ENCODE measurements at places on chromosomes 1 and 21.
A peak's percentile ranks its signal among the peaks of the same experiment; 100 is the strongest.

DNA sequence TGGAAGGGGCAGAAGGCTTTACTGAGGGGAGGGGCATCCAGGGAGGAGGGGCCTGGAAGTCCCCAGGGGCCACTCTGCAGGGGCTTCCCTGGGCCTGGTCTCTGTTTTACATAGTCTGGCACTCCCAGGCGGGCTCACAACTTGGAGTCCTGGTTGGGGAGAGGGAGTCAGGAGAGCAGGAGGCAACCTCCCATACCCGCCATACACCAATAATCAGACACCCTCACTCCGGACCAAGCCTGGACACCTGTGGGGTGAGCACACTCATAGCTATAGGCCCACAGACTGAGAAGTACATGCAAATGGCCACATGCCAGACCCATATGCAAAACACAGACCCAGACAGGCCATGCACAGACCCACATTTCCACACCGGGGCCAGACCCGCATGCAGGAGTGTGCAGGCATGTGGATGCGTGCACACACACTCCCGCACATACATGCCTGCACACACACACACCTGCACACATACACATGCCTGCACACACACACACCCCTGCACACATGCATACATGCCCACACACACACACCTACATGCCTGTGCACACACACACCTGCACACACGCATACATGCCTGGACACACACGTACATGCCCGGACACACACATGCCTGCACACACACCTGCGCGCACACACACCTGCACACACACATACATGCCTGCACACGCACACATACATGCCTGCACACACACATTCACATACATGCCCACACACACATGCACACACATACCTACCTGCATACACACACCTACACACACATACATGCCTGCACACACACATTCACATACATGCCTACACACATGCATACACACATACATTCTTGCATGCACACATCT lies 89.5 kb upstream of the RUNX3 start:
- no peak for DNase-seq

- peak; percentile 79 for DNase-seq
Observed at GRCh38 chr1:220368352-220369265, 96.4 kb upstream of the RAB3GAP2 start.

- no peak for DNase-seq
Observed at GRCh38 chr1:109689844-109690405, 2.3 kb downstream of the GSTM1 start.

GRCh38 chr1:83676106-83676505 lies 322.8 kb downstream of the TTLL7 start:
- no peak for DNase-seq

GRCh38 chr21:35448876-35449599 lies 399.9 kb upstream of the RUNX1 start:
- no peak for DNase-seq

GRCh38 chr1:233959102-233959501 lies 54.6 kb downstream of the SLC35F3 start:
- no peak for DNase-seq

DNA sequence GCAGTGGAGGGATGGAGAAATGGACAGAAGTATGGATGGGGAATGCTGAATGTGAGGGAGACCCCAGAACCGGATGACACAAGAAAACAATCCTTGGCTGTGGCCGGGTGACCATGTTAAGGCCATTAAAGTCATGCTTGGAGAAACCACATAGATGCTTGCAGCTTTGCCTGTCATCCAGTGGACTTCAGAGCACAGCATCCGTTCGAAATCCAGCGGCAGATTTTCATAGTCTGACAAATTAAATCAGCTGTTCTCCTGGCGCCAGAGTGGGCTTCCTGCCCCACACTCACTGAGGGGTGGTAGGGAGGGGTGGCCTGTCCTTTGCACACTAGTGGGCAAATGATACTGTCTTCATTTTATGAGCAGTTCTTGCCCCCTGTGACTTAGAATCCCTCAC lies 35.1 kb downstream of the ABCG1 start:
- no peak for DNase-seq

DNA sequence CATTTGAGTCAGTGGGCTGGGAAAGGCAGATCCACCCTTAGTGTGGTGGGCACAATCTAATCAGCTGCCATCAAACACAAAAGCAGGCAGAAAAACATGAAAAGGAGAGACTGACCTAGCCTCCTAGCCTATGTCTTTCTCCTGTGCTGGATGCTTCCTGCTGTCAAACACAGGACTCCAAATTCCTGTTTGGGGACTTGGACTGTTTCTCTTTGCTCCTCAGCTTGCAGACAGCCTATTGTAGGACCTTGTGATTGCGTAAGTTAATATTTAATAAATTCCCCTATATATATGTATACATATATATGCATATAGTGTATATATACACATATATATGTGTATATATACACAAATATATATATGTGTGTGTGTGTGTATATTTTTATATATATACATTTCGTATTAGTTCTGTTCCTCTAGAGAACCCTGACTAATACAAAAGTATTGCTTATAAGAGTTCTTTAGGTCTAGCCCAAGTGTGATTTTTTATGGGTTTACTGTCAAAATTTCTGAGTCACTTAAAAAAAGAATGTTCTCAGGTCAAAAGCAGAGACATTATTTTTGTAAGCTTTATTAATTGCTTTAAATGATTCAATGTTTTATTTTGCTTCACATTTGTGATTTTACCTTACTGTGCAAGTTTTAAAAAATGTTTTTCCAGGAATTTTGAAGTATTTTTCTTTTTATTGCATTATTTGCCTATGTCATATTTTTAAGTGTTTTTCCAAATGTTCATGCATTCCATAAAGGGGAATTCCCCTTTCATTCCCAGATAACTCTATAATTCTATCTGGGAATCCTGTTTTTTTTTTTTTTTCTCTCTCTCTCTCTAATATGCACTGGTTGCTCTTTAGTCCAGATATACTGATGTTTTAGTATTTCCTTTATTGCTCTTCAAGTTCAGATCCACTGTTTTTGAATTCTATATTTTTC lies 92.1 kb upstream of the ADAMTS5 start:
- DNase-seq: no peak

DNA sequence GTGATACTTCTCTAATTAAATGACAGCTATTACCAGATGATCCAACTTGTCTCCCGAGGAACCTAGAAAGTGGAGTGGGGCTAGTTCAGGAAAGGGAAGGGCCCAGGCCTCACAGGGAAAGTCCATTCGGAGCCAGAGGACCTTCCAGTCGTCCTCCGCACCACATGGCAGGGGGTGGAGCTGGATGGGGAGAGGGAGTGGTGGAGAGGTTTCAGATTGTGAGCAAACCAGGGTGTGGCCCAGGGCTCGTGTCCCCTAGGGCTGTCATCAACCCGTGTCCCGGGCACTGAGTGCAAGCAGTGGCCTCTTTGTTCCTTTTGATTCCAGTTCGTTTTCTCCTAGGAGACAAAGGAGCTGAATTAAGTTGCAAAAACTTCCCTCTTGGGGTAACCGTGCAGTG lies 114.9 kb downstream of the HUNK start:
- DNase-seq: no peak

DNA sequence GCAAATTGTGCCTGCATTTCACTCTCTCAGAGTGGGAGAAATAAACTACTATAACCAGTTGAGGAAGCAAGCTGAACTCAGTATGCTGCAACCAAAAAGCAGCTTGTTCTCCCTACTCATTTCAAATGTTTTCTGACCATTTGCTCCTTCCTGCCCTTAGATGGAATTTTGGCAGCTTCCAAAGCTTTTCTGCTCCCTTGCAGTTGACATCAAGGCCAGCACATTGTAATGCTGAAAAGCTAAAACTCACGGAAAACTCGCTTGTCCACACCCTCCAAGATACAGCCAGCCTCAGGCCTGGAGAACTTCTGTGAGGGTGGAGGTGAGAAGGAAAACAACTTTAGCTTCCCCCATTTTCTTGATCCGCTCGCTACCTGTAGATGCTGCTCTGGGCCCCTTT lies 5.0 kb upstream of the CHML start:
- DNase-seq: no peak

DNA sequence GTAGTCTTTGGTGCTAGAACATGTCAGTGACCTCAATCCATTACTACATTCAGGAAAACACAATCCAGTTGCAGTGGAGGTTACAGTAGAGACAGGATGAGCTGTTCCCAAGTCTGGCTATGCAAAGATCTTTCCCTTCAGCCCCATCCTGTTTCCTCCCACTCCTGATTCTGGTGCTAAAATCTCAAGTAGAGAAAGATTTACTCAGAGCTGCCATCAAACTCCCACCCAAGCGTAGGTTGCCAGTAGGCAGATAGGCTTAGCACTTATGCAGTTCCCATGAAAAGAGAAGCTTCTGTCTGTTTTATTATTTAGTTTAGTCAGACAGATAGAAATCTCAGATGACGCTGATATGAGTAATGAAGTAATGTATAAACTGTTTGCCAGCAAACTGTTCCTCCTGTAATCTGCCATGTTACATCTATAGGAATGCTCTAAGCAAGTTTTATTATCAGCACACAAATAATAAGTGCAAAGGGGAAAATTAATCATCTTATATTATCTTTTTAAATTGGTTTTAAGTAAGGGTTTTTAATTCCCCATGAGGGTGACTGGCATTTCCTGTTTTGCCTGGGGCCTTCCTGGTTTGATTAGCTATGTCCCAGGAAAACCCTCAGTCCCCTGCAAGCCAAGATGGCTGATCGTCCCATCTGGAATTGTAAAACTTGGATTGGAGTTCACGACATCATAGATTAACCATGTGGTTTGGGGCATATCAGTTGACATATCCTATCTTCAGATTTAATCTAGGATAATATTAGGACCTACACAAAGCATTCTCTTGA lies 188.3 kb upstream of the PALMD start:
- DNase-seq: no peak

- peak; percentile 31 for DNase-seq
Observed at GRCh38 chr1:29379443-29380073, 143.2 kb downstream of the PTPRU start.

DNA sequence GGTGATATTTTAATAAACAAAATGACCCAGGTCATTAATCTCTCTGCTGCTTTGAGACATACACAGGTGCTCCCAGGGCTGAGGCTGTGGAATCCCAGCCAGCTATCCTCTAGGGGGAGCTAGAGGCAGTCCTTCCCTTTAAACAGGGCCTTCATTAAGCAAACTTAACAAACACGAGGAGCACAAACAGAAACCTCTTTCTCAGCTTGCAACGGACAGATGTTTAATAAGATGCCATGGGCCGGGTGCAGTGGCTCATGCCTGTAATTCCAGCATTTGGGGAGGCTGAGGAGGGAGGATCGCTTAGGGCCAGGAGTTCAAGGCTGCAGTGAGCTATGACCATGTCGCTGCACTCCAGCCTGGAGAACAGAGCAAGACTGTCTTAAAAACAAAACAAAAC lies 106.7 kb downstream of the HIVEP3 start:
- no peak for DNase-seq

GRCh38 chr1:224308064-224308463 lies 21.9 kb downstream of the NVL start:
- no peak for DNase-seq

DNA sequence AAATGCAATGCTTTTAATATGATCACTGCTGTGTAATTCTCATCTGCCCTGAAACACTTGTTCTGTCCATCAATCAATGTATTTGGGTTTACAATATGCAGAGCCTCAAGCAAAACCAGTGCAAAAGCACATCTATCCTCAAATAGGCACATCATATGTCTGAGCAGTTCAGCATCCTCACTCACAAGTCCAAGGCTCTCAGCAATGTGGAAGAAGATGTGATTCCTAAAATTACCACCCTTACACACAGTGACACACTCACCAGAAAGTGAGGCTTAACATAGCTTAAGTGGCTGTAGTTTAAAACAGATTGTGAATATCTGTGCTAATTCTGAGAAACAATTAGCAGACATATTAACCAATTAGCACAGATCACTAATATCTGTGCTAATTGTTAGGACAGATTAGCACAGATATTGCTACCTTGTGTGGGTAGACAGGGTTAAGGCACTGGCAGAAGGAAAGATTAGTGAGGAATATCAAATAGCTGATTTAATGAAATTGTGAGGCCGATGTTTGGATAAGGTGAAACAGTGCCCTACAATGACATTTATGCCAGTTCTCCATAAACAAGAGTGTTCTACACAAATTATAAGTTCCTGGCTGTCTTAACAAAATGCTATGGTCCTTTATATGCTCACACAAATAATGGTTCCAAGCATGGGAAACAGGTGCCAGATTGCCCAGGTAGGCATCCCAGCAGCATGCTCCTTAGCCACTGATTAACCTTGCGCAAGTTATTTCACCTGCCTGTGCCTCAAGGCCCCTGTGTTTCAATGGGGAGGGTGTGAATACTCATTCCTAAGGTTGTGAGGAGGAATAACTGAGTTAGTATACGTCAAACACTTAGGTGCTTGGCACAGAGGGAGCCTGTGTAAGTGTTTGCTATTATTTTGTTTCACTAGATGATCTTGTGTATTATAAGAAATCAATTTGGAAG lies 41.7 kb downstream of the MRPL39 start:
- DNase-seq: no peak

- no peak for DNase-seq
Observed at GRCh38 chr1:245751116-245751515, 596.3 kb downstream of the KIF26B start.

DNA sequence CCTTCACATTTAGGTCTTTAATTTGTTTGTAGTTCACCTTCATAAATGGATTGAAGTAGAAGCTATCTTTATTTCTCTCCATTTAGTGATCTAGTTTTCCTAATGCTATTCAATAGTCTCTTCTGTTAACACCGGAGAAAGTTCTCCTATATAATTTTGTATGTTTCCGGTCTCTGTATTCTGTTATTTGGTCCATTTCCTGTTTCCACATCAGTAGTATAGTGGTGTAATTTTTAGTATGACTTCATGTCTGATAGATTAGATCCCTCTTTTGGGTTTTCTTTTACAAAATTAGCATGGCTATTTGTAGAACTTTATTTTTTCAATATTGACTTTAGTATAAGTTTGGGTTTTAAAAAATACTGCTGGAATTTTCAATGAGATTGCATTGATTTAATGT lies 41.6 kb upstream of the PKP1 start:
- no peak for DNase-seq

DNA sequence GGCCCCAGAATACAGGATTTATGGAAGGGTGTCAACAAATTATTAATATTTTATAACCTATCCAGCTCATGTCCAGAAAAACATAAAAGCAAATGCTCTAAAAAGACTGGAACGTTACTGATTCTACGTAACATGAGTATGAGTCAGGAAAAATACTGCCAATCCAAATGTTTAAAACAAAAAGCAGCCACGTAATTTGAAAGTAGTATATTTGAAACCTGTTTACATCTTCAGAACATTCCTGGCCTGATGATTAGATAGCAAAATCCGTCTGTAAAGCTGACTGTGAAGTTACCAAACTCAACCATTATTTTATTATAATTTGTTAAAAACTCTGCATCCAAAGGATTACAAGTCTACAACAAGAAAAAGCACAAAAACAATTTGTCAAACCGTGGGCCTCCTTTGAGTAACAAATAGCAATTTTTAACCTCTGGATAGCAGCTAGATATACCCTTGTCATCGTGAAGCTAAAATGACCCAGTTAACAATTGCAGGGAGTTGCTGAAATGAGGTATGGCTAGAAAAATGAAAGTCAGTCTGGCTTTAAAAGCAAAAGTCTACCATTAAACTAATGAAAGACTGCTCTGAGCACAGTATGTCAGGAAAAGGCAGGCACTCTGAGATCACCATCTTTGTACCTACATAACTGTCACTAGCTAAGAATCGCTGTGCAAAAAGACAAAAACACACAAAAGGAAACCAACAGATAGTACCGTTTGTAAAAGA lies 1.2 kb downstream of the UBR4 start:
- no peak for DNase-seq

Measured in vagina (tissue), 2 donors.